ENCODE measurements at places on chromosomes 3 and 15.

DNA sequence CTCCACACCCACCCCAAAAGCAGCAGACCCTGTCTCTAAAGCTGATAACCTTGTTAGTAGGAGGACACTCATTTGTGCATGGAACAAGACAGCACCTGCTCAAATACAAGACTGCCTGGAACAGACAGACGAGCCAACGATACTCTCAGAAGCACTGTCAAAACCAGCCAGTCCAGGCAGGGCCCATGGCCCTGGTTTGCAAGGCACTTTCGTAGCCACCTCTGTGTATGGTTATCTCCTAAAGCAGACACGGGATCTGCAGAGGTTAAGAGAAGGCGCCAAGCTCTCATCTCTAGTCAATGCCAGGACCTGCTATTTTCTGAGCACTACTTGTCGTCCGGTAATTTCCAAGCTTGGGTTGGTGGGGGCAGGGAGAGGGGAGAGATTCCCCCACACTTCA is 10.5 kb downstream of the NTRK3 start:
- DNase-seq = no peak

DNA sequence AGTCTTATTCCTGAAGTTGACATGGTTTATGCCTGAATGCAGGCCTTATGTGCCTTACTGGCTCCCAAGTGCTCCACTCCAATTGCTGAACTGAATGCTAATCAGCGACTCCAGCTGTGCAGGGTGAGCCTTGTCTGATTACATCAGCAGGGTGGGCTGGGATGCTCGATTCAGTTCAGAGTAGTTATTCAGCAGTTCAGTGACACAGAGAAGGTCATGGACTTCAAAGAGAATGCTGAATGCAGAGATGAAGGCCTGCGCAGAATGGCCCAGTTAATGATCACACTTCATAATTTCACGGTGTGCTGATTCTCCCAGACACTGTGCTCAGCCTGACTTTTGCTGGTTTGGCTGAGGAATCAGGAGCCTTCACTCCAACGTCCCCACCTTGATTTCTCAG is 63.6 kb downstream of the CLDN1 start:
- DNase-seq = no peak

GRCh38 chr3:134381831-134382442 is 7.7 kb upstream of the AMOTL2 start:
- DNase-seq = no peak

GRCh38 chr15:33209575-33210481 is 15.3 kb upstream of the FMN1 start:
- peak; percentile 54 for DNase-seq

DNA sequence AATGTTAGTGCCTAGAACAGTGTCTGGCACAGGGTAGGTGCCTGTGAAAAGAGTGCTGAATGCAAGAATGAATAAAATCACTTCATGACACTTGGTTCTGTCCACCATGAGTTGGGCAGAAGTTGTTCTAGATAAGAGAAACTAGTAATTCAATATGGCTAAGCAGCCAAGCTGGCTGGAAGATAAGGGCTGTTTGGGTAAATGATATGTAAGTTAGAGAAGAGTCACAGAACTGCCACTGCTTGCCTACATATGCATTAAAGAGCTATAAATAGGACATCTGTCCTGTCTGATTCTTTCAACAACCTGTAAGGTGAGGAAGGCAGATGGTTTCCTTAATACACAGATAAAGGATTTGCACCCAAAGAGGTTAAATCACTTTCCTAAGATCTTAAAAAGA is 13.1 kb downstream of the MTMR10 start:
- no peak for DNase-seq
